Aorta (tissue), 5 donors: ENCODE measurements at places on chromosomes 2 and 18.

- no peaks in the 10 kb centered on the region for H3K4me1 ChIP-seq
- no peak overlapping the region for H3K27ac ChIP-seq
- DNase-seq, result no peak
- H3K4me3 ChIP-seq, result no peak overlapping the region
- H3K27me3 ChIP-seq, result no peaks in the 10 kb centered on the region
- H3K36me3 ChIP-seq, result no peaks in the 10 kb centered on the region
These were observed 5.8 kb upstream of the RTN4 start for GRCh38 chr2:55056024-55056521.

GRCh38 chr2:220393711-220394110 is 766.3 kb downstream of the SLC4A3 start:
- no peaks in the 10 kb centered on the region for H3K4me1 ChIP-seq
- H3K27ac ChIP-seq, result no peak overlapping the region
- DNase-seq, result no peak
- no peaks in the 10 kb centered on the region for H3K27me3 ChIP-seq

DNA sequence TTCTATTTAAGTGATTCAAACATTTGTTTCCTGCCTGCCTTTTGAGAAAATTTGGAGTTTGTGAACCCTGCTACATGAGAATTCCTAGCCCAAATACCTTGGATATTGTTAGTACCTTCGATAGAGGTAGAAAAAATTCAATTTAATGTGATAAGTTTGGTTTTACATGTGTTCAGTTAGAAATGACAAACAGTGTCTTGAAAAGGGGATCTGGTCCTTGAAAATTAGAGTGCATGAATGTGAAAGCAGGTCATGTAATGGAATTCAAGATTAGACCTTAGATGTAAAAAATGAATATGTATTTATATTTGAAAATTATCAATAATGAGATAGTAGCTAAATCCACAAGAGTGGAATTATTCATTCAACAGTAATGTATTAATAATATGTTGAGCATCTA is 70.5 kb downstream of the PIK3C3 start:
- H3K4me3 ChIP-seq, result no peak overlapping the region
- H3K27me3 ChIP-seq, result no peaks in the 10 kb centered on the region

GRCh38 chr2:157901325-157901724 is 25.2 kb upstream of the ACVR1 start:
- H3K27ac ChIP-seq, result no peak overlapping the region
- H3K4me1 ChIP-seq, result no peaks in the 10 kb centered on the region
- H3K36me3 ChIP-seq, result no peaks in the 10 kb centered on the region
- no peaks in the 10 kb centered on the region for H3K27me3 ChIP-seq

DNA sequence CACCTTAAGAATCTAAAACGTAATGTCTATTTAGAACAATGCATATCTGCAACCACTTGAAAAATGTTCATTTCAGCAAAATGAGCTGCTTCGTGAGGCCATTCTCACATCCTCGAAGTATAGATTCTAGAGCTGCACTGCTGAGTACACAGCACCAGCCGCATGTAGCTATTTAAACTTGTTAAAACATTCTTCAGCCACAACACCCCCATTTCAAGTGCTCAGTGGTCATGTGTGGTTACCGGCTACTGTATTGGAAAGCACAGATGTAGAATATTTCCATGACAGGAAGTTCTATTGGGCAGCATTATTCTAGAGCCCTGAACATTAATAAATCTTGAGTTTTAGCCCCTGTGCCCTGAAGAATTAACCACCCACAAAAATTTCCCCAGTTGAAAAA is 35.0 kb downstream of the SUMO1 start:
- H3K36me3 ChIP-seq, result no peaks in the 10 kb centered on the region
- H3K27ac ChIP-seq, result no peak overlapping the region
- H3K4me1 ChIP-seq, result no peaks in the 10 kb centered on the region
- H3K27me3 ChIP-seq, result no peaks in the 10 kb centered on the region
- no peak overlapping the region for H3K4me3 ChIP-seq
